ENCODE measurements at places on chromosomes 11 and 22.

GRCh38 chr11:7245341-7245740 is 6.4 kb upstream of the SYT9 start:
- DNase-seq = no peak

DNA sequence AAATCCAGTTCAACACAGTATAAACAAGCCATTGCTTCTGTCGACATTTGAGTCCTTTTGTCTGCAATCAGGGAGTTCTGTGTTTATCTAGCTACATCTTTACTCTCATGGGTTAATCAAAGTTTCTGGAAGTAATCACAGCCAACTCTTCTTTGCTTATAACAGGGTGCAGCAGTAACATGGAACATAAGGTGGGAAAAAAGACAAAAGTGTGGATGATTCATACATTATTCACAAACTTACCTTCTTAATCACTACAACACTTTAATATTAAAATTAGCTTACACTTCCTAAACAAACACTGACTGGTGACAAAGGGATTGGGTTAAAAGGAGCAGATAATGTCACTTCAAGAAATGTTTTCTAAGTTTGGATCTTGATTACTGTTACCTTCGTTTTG is 44.7 kb downstream of the SNX19 start:
- DNase-seq = no peak

DNA sequence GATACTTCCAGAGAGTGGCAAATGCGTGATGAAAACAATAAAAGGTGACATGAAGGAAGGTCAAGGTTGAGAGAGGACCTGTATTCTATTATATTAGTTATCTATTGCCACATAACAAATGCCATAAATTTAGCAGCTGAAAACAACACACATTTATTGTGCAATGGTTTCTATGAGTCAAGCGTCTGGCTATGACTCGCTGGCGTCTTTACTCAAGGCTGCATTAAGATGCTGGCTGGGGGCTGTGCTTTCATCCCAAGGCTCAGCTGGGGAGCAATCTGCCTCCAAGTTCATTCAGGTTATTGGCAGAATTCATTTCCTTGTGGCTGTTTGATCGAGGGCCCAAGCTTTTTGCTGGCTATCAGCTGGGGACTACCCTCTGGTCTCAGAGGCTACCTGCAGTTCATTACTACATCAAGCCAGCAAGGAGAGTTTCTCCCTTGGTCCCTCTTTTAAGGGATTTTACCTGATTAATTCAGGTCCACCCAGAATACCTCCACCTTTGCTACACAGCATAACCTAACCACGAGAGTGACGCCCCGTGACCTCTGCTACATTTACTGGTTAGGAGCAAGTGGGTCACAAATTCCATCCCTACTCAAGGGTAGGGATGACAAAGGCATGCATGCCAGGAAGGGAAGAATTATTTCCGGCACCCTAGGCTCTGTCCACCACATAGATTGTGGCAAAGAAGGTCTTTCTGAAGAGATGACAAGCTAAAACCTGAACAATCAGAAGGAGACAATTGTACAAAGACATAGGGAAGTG is 549.1 kb downstream of the MN1 start:
- DNase-seq = peak; percentile 32

DNA sequence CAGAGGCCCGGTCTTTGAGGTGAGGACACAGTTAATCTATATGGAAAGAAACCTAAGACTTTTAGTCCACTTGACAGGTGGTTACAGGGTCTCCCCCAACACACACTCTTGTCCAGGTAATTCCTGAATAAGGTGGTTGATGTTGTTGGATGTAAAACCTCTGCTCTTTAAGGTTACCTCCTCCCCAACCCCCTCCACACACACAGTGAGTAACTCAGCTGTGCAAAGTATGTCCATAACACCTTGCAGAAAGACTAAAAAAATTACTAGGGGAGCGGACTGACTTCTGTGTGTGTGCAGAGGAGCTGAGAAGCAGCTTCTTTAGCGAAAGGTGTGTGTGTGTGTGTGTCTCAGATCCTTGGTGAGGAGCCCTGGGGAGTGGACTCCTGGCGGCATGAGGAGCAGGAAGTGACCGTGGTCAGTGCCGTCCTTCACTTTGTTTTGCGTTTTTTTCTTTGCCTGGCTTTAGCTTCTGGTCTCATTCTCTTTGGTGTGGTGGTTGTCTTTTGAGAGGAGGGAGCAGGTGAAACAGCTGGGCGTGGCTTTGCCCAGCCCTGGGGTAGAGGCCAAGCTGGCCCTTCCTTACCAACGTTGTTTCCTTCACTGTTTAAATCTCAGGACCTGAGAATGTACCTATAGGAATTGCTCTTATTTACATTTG is 1.7 kb downstream of the ZBED4 start:
- no peak for DNase-seq

DNA sequence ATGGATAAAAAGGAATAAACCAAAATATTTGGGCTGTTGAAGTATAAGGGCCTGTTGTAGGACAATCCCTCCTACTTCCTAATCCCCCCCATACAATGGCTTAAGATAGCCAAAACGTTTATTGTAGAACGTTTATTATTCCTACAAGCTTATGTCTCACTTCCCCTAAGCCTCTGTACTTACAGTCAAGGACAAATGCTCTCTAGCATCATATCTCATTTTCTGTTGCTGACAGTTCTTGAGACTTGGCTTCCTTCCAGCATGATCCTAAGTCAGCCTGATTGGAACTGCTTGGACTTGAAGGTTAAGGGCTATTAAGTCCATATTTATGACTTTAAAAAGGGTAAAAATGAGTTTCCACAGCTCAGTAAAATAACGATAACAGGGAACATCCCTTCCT is 8.8 kb downstream of the MISFA start:
- DNase-seq = no peak

DNA sequence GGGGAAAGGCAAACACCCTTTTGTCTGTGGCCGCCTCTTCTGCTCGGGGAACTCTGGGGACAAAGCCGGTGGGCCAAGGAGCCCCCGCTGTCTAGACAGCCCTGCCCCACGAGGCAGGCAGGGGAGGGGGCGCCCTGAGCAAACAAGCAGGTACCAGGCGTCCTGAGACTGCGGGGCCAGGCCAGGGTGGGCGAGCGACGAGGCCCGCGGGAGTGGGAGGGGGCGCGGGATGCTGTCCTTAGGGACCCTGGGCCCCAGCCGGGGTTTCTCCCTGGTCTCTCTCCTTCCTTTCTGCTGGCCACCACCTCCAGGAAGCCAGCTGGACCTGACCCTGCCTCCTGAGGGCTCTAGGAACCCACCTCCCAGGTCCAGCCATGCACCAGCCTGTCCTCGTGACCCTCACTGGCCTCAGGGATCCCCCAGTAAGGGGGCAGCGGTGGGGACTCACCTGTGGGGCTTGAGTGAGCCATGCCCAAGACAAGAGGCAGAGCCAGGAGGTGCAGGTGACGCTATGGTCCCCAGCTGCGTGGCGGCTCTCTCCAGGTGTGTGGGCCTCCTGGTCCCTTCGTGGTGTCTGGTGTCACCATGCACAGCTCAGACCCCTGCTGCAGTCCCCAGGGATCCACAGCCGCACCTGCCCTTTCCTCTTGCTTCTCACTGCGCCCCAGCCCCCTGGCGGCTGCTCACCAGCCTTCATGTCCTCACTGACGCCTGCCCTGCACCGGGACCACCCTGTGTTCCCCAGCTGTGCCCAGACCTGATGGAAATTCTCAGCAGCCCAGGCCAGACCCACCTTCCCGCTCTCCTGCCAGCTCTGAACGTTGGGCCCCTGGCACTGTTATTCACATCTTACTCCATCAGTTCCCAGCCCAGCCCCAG is 26.5 kb upstream of the MUC5AC start:
- DNase-seq = no peak

DNA sequence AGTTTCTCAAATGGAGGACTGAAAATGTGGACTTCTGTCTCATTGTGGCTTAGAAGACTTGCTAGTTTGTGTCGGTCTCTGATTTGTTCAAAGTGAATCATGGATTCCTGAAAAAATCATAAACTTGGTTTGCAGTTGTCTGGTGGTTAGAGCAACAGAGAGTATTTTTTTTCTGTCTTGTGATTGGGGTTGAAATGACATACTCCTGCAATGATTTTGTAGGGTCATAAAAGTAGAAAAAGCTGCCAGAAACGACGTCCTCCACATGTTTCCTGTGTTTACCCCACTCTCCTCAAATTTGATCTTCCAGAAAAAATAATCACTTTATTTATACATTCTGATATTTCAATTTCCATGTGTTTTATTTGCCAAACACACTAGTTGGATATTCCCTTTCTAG is 219.2 kb upstream of the PGR start:
- no peak for DNase-seq

- DNase-seq = no peak
These were observed 5.4 kb downstream of the LMO1 start for GRCh38 chr11:8258289-8258688.

- no peak for DNase-seq
These were observed 49.1 kb downstream of the KIRREL3 start for GRCh38 chr11:126951465-126951864.

GRCh38 chr11:132519241-132519815 is 1013.0 kb downstream of the OPCML start:
- no peak for DNase-seq

DNA sequence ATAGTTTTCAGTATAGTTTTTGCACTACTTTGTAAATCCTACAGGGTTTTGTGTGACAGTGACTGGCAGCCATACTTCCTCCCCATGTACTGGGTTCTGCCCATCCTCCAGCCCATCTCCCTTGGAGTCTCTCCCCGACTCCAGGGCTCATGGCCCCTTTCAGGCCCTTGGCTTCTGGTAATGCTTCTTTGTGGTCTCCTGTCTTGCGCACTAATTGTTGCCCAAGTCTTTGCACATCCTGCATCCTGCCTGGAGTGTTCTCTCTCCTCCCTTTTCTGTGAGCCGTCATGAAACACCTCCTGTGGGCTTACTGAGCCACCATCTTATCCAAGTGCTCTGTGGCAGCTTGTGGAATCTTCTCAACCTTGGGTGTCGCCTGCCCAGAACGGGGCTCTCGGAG is 11.4 kb upstream of the KCNQ1OT1 start:
- DNase-seq = no peak

- peak; percentile 19 for DNase-seq
These were observed 7.2 kb upstream of the PLXNB2 start for GRCh38 chr22:50314455-50315288.

GRCh38 chr11:117052196-117053149 is 45.8 kb downstream of the SIK3 start:
- DNase-seq = no peak

DNA sequence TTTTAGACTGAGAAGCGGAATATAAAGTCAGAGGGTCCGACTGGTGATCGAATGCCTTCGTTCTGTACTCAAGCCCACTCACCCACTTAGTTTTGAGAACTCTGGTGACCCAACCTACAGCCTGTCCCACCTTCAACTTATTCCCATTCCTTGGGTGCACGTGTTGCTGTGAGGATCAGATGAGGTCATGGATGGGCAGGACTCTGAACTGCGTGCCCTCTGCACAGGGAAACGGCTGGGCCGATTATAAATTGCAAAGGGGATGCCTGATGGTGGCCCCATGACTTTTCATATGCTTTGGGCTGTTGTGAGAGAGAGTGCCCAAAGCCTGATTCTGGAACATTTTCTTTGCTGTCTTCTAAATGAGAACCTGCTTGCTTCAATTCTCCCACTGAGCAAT is 16.0 kb upstream of the EHF start:
- no peak for DNase-seq

GRCh38 chr11:22479208-22479607 is 141.0 kb downstream of the SLC17A6 start:
- no peak for DNase-seq

GRCh38 chr11:44747316-44747715 is 20.6 kb downstream of the TSPAN18 start:
- no peak for DNase-seq

- no peak for DNase-seq
These were observed 37.1 kb downstream of the HIRA start for GRCh38 chr22:19394274-19395050.

Data from BE2C (cell line).